Activated CD8-positive, alpha-beta memory T cell treated with anti-CD3 and anti-CD28 coated beads for 1 hour (primary cell): ENCODE measurements at places on chromosomes 2 and 18.

DNA sequence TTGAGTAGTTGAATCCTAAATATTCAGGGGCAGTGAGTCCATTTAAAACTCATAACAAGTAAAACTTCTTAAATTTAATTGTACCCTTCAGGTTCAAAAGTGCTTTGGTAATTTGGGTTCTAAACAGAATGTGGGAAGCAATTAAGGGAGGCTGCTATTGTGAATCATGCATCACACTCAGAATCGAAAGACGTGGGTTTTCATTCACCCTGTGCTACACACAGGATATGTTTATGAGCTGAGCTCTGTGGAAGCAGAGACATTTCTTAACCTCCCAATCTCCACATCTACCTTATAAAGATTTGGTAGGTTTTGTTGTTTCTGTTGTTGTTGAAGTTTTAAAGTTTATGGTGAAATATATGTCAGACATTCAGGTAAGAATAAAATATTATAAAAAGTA lies 633.4 kb downstream of the DPP10 start:
- DNase-seq: no peak

DNA sequence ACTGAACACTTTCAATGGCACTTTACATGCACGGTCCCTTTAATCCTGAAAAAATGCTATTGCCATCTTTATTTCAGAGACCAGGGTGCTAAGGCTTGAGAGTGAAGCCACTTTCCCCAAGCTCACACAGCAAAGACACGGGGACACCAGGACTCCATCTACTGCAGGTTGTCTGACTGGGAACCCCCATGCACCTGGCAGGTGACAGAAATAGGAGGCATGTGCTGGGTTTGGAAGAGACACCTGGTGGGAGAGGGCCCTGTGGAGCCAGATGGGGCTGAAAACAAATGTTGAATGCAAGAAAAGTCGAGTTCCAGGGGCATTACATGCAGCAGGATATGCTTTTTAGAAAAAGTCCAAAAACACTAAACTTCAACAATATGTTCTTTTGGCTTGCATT lies 5.2 kb upstream of the EHD3 start:
- no peak for DNase-seq

- DNase-seq: no peak
Observed at GRCh38 chr18:4130734-4131719, 324.1 kb downstream of the DLGAP1 start.

- DNase-seq: no peak
Observed at GRCh38 chr2:73700661-73701447, 36.3 kb downstream of the TPRKB start.

DNA sequence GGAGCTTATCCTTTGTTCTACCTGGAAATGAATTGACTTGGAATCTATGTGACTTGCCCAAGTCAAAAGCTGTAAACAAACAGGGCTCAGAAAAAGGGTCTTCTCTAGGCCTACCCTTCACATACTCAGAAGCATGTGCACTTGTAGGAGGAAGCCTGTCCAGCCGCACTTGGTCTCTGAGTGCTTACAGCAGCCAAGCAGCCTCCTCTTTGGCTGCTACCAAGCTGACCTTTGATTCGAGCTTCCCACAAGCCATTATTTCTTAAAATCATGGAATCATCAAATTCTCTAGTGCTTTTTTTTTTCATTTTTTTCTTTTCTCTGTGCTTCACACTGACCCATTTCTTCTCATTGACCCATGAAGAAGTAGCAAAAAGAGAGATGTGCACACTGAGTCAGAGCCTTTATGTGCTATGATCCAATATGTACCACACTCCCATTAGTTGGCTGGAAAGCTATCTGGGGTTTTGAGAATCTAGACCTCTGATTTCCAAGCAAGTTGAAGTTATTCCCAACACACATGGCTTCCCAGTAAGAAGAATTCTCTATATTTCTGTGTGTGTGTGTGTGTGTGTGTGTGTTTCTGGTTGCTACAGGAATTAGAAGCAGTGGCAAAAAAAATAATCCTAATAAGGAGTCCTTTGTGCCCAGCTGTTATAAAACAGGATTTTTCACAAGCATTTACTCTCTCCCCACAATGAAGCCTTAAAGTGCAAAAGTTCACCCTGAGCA lies 550.3 kb upstream of the TNP1 start:
- DNase-seq: no peak

GRCh38 chr18:67411116-67411515 lies 105.4 kb downstream of the DSEL start:
- DNase-seq: no peak

- DNase-seq: no peak
Observed at GRCh38 chr2:234334151-234334550, 162.7 kb downstream of the ARL4C start.

GRCh38 chr2:119249855-119250717 lies 26.5 kb downstream of the STEAP3 start:
- no peak for DNase-seq

DNA sequence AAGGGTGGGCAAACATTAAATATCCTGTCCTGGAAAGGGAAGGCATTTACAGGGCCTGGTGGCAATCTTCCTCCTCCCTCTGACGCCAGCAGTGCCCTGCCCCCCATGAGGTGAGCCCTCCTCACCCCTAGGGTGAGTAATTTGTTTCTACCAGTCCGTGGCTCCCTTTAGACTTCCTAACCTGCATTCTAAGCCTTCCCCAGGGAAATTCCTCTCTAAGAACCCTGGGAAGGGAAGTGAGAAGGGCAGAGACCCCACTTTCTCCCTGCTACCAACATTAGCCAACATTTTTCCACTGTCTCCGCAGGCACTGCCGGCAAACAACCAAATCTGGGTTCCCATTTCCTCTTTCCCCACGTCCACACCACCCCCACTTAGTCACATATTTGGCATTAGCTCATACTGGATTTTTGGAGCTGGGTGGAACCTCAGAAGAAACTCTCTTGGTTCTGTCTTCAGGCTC lies 69.3 kb downstream of the NRP2 start:
- DNase-seq: no peak

DNA sequence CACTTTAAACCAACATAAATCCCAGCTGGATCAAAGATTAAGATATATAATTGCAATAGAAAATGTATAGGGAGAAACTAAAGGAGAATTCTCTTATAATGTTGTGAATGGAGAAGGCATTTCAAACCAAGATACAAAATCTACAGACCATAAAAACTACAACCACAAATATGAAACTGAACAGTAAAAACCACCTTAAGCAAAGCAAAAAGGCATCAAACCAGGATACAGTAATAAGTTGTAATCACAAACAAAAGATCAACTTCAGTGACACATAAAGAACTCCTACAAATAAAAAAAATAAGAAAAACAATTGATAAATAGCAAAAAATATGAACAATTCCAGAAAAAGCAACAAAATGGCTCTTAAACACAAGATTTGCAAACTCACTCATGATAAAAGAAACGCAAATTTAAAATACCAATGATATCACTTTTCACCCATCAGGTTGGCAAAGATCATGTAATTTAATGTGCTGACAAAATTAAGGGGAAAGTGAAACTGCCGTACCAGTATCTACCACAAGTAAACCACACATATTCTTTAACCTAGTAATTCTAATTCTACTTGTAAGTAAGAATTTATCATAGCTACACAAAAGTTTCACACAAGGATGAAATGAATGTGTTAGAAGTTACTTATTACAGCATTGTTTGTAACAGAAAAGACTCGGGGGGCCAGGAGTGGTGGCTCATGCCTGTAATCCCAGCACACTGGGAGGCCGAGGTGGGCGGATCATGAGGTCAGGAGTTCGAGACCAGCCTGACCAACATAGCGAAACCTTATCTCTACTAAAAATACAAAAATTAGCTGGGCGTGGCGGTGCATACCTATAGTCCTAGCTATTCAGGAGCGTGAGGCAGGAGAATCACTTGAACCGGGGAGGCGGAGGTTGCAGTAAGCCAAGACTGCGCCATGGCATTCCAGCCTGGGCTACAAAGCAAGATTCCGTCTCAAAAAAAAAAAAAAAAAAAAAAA lies 101.9 kb downstream of the USP34 start:
- DNase-seq: no peak

- DNase-seq: no peak
Observed at GRCh38 chr2:186031229-186031628, 292.6 kb downstream of the FSIP2 start.

DNA sequence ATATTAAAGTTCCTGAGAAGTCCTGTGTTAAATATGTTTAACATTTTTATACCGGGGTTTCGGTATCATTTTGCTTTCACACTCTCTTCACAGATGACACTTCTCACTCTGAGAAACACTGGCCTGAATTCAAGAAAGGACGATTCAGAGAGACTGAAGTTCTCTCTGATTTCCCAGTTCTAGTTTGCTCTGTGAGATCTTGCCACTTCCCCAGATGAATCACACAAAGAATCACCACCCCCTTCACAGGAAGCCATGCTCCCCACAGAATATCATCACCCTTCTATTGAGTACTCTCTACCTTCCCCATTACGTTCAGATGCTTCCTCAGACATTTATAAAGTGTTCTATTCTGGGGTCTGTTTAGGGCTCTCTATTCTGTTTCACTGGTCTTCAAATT lies 16.1 kb upstream of the CD207 start:
- DNase-seq: no peak

- DNase-seq: no peak
Observed at GRCh38 chr18:33900638-33901037, 322.6 kb downstream of the ASXL3 start.

DNA sequence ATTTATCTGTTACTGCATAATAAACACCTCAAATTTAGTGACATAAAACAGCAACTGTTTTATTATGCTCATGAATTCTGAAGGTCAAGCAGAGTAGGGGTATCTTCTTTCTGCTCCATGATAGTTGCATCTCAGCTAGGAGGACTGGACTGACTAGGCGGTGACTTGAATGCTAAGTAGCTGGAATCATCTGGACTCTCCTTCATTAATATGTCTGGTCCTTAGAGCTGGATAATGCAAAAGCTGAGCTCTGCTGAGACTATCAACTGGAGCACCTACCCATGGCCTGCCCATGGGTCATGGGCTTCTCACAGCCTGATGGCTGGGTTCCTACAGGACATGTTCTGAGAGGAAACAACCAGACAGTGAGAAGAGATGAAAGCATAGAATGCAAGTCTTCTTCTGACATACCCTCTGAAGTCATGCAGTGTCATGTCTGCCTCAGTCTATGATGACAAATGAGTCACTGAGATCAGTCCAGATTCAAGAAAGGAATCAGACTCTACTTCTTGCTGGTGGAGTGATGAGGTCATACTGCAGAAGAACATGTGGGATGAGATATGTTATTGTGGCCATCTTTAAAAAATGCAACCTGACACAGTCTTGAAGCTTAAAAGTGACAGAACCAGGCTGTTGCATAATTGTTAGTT lies 174.2 kb upstream of the OSR1 start:
- no peak for DNase-seq

- no peak for DNase-seq
Observed at GRCh38 chr2:180999274-180999964, 19.0 kb downstream of the UBE2E3 start.

- no peak for DNase-seq
Observed at GRCh38 chr2:55839182-55839819, 84.3 kb downstream of the EFEMP1 start.

DNA sequence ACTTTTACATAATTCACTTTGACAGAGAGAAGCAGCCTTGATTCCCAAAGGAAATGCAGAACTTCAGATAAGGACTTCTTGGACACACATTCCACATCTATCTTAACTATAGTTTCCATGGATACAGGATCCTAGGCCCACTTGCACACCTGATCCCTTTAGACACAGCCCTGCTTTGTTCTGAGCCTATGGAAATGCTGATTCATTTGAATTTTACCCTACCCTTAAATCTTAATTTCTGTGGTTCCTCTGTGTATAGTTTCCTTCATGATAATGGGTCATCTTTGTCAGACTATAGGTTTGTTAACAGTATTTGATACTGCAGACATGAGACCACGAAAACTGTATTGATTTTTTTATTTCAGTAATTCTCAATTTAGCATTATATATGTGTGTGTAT lies 77.4 kb downstream of the ACTR3 start:
- no peak for DNase-seq

DNA sequence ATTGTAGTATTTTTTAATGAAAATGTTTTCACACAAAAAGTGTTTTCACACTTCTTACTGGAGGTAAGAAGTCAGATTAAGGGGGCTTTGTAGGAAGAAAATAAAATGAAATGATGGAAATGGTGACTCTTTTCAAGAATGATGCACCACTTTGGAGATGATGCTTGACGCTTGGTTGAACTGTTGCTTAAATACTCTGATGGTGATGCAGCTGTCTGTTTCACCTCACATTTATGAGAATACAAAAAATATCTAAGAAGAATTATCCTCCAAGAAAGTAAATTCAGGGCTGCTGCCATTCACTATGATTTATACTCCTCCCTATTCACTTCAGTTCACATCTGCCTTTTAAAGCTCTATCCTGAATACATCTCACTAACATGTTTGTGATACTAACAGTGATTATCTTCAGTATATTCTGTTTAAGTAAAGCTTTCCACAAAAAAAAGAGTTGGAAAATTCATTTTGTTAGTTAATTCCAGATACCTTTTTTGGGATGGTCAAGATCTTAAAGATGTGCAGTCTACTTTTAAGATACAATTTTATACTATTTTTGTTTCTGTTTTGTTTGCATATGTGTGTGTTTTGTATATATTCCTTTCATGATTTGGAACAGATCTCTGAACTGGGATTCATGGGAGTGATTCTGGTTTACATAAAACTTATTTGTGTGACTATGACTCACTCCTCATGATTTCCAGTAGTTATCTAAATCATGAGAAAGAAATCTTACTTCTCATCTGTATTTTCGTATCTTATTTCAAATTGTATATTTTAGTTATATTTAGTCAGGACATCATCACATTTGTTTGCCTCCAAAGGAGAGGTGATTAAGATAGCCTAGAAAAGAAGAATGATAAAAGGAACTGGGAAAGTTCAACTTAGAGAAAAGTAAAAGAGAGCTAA lies 53.1 kb downstream of the SLC39A10 start:
- DNase-seq: no peak

GRCh38 chr2:52264911-52265310 lies 1233.0 kb upstream of the NRXN1 start:
- DNase-seq: no peak

DNA sequence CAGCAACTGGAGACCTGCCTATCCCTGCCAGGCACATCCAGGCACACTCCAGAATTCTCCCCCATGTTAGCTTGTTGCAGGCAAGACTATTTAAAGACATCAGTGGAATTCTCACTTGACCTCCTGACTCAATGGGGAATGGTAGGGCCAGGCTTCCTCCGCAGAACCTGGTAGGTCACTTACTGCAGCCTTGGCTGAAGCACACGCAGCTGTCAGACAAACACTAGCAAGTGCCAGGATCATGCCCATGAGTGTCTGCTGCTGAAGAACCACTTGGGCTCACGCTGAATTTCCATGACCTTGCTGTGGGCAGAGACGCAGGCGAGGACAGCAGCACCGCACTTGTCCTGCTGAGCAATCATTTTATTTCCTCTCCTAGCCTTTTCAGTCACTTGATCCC lies 3.2 kb downstream of the LRRC30 start:
- no peak for DNase-seq

- DNase-seq: no peak
Observed at GRCh38 chr2:143345887-143346787, 216.9 kb downstream of the ARHGAP15 start.

DNA sequence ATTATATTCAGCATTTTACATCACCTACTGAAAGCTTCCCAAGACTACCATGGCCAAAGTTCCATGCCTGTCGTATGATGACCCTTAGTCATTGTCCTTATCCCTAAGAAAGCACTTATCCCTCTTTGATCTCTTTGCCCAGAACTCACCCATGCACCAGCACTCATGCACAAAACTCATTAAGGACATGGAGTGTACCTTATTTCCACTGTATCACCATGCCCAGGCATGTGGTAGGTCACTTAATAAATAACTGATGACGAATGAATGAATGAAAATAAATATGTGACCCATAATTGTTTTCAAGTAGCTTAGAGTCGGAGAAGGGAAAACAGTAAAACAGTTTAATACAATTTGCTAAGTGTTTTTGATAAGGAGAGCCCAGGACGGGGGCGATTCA lies 220.1 kb downstream of the IKZF2 start:
- no peak for DNase-seq
